ENCODE measurements at places on chromosomes 12 and 14.

- no peak for DNase-seq
Observed at GRCh38 chr12:12958886-12959285, 6.9 kb upstream of the GPRC5D start.

DNA sequence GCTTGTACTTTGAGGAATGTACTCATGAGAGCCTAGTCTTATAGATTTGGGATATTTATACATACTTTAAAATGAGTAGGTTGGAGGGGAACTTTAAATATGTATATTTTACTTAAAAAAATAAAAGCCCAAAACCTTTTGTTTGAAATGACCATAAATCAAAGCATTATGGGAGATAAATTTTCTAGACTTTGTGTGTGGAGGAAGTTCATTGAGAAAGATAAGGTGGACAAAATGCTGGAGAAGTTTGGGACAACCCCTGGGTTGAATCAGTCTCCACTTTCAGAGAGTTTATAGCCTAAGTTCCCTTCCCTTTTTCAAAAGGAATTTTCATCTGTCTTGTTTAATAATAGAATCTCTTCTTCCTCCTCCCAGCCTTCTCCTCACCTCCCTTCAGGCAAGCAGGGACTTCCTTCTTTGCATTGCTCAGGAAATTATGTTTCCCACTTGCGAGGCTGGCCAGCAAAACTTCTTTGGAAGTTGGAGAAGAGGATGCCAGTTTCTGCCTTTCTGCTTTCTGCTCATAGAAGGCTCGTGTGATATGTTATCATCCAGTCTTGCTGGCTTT, 54.2 kb downstream of the CHST11 start:
- no peak for DNase-seq

- no peak for DNase-seq
Observed at GRCh38 chr12:75205558-75205957, 4.1 kb downstream of the KCNC2 start.

DNA sequence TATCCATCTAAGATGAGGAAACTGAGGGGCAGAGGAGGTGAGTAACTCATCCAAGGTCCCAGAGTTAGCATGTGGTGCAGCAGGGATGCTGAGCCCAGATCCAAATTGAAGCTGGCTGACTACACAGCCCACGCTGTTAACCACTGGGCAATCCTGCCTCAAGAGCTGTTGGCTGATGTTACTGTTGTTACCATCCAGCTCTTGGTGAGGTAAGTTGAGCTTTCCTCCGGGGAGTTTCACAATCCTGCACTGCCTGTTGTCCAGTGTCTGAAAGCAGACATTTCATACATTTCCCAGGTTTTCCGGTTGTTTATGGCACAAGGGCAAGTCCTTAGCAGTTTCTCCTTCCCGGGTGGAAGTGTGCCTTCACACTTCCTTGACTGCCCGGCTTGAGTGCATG, 14.5 kb downstream of the CYP46A1 start:
- DNase-seq, result no peak

- no peak for DNase-seq
Observed at GRCh38 chr12:92488735-92489134, 214.1 kb upstream of the PLEKHG7 start.

DNA sequence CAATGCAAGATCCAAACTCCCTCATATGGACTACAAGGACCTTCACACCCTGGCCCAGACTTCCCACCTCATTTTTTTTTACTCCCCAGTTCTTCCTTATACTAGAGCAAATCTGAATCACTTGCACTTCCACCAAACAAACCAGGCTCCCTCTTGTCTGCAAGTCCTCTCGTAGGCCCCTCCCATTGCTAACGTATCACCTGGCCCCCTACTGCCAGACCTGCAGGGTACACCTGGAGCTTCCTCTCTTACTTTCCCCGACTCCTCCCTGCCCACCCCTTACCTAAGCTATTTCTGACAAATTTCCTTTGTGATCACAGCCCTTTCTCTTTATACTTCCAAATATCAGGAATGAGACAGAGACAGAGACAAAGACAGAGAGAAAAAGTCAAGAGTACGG, 463.9 kb downstream of the GALC start:
- no peak for DNase-seq

DNA sequence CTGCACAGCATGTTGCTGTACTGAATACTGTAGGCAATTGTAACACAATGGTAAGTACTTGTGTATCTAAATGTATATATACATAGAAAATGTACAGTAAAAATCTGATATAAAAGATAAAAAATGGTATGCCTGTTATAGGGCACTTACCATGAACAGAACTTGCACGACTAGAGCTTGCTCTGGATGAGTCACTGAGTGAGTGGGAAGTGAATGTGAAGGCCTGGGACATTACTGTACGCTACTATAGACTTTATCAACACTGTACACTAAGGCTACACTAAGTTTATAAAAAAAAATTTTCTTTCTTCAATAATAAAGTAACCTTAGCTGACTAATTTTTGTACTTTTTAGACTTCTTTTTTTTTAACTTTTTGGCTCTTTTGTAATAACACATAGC, 24.2 kb upstream of the NEDD1 start:
- DNase-seq, result no peak

GRCh38 chr14:78959674-78960264, 789.6 kb downstream of the NRXN3 start:
- peak; percentile 88 for DNase-seq

DNA sequence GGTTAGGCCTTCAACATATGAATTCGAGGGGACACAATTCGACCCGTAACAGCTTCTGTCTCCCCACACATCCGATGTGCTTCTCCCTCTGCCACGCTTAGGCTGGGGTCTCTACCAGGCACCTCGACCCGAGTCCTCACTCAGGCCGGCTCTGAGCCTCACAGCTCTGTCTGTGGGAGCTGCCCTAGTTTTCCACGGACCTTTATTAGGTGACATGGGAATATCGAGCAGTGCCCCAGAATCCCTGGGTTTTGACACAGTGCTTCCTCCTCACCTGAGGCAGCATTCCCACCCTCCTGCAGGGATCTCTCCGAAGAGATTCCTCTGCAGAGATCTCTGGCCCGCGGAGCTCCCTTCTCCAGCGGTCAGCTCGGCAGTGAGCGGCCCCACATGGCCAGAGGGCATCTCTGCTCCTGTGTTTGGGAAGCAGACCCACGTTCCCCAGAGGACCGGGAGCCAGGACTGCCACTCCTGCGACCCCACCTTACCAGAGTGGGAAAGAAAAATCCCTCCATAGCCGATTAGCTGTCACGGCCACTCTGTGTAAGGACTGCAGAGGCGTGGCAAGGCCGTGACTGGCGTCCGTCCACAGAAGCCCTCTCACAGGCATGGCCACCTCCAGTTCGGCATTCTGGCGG, 21.2 kb downstream of the ZBTB42 start:
- DNase-seq, result peak; percentile 56

GRCh38 chr12:89085421-89085820, 266.9 kb downstream of the DUSP6 start:
- DNase-seq, result no peak

GRCh38 chr12:111424793-111425251, 19.1 kb downstream of the SH2B3 start:
- DNase-seq, result peak; percentile 57

GRCh38 chr12:25811656-25812126, 146.8 kb upstream of the RASSF8 start:
- no peak for DNase-seq

GRCh38 chr14:69077841-69078240, 75.1 kb downstream of the DCAF5 start:
- no peak for DNase-seq

DNA sequence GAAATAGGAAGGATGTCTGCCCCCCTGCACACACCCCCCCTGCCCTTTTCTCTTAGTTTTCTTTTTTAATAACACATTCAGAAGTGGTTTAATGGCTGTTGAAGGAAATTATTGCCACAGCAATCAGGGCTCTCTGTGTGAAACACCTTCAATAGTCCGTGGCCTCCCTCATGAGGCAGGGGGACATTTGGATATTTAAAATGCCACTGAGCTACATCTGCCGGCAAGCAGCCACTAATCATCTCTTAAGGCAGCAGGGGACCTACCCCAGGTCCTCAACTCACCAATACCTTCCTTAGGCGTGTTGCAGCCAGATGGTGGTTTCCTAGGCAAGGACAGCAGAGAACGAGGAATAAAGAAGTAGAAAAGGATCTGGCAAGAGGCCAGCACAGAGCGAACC, 283.2 kb downstream of the TTC8 start:
- no peak for DNase-seq

DNA sequence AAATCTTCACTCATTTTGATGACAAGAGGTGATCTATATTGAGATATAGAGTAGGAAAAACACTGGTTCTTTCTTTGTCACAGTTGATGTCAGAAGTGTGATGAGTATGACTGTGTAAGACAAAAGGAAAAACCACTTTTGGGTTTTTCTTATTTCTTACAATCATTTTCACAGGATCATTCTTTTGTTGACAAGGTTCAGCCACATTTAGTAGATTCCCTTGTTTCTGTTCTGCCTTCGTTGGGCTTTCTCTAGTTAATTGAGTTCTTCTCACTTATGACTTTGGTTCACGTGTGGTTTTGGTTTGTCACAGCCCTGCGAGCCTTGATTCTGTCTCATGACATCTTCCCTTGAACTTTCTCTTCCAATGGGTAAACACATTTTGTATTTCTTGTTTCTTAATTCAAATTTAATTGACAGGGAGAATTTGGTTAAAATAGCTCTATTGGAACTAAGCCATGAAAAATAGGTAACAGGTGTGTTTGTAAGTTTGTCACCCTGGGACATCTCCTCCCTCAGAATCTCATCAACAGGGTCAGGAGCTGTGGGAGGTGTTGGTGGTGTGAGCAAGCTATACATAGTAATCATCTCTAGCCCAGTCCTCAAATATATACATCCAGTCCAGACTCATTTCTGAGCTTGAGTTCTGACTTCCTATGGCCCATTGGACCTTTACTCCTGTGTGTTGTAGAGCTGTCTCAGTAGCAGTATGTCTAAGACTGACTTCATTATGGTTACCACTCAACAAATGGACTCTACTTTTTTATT, 255.3 kb downstream of the BMP4 start:
- no peak for DNase-seq

- DNase-seq, result no peak
Observed at GRCh38 chr12:103379670-103380069, 116.1 kb downstream of the C12orf42 start.

- DNase-seq, result no peak
Observed at GRCh38 chr14:52783206-52783605, 8.2 kb downstream of the GNPNAT1 start.

- no peak for DNase-seq
Observed at GRCh38 chr12:46005823-46006222, 15.4 kb upstream of the SCAF11 start.

- DNase-seq, result no peak
Observed at GRCh38 chr14:95021588-95021987, 135.7 kb downstream of the DICER1 start.

- no peak for DNase-seq
Observed at GRCh38 chr12:81668475-81668874, 90.7 kb downstream of the PPFIA2 start.

DNA sequence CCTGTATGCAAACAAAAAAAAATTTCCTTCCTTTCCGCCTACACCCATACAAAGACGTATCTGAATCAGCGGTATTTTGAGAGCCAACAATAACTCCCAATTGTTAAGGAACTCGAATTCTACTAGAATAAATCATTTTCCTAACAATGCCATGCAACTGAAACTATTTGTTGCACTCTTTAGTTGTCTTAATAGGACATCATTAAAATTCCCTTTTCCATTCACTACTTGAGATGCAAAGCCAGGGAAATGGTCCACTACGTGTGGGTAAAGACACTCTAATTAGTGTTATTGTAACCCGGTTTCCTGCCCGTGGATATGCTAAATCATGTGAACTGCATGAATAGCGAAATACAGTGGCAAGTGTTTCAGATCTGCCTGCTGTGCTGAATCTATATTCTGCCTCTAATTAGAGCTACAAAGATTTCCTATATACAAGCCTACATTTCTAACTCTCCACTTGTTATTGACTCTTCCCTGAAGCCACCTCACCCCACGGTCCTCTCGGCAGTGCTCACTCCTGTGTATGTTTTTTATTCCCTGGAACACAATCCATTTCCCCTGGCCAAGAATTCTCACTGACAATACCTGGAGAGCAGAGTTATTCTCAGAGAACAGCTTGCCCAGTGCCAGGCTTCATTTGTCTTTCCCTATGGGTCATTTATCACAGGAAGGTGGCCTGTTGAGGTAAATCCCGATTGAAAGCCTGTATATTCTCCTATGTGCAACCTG, 168.3 kb downstream of the PAWR start:
- DNase-seq, result no peak

- DNase-seq, result no peak
Observed at GRCh38 chr12:74339211-74339610, 198.4 kb upstream of the ATXN7L3B start.

GRCh38 chr14:104405360-104406226, 174.0 kb upstream of the C14orf180 start:
- DNase-seq, result no peak

DNA sequence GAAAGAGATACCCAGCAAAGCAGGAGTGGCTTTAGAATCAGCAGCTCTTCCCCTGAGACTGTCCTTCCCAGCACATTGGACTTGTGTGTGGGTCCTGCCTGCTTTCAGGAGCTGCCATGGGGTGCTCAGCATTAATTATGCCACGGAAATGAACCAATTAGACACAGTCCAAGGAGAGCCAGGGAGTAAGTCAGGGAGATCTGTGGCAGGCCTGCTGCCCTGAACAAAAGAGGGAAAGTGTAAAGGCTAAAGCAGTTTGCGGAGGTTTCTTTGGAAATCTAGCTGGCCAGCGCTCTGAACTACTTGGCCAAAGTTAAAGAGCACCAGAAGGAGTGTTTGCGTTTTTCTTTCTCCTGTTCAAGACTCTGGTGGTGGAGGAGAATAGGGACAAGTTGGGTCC, 65.7 kb upstream of the SRSF5 start:
- DNase-seq, result no peak

- no peak for DNase-seq
Observed at GRCh38 chr12:103812789-103813188, 28.2 kb downstream of the NT5DC3 start.

GRCh38 chr14:73715707-73716106, 1.5 kb upstream of the PNMA1 start:
- DNase-seq, result no peak

DNA sequence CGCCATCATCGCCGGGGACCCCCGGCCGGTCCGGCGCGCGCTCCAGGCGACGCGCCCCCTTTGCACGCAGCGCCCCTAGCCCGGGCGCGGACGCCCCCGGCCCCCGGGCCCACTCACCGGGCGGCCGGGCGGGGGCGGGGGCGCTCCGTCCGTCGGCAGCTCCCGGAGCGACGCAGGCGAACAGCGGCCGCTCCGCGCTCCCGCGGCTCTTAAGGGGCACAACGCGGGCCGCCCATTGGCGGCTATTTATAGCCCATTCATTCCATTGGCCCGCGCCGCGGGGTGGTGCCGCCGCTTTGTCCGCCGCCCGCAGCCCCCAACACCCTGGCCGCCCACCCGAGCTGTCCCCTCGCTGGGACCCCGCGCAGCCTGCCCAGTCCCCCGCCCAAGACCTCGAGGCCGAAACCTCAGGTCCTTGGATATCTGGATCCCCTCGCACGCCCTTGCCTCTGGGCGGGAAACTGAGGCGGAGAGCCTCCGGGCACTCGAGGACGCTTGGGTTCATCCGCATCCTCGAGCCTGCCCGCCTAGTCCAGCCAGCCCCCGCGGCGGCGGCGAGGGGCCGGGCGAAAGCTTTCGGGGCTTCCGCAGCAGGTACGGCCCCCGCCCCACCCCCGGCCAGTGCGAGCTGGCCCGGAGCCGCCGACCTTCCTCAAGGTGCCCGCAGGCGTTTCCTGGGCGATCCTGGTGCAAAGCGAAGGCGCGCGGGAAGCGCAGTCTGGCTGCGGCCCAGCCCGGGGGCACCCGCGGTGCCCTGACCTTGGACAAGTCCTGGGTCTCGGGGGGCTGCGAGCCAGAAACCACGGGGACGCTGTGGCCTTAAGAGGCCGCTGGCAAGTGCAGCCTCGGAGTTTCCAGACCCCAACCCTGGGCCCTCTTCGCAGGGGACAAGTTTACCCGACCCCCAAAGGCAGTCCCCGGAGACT, at the start of gene CKB:
CKB (minus strand) TSS at position 182 of the 926 bp plus-strand sequence. CDS start 337 bp downstream, outside the sequence.
- DNase-seq, result no peak

Data from sciatic nerve (tissue), 2 donors.